T follicular helper cell (primary cell): ENCODE measurements at places on chromosomes 3 and 15.

GRCh38 chr3:2714834-2715233 is 395.3 kb downstream of the IL5RA start:
- DNase-seq, result no peak

DNA sequence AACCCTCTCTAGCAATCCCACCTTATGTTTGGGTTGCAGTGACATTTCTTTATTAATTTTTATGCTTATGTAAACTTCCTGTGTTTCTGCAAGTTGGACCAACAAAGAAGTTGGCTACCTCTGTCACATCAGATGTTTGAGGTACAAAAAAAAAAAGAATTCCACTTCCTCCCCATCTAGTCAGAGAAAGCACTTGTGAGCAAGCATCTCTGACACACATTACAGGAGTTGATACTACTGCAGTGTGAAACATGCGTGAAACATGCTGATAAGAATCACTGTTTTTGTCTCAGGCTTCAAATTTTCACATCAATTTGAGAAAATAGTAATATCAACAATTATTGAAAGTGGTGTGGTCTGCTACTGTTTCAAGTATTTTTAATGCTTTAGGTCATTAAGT is 1.3 kb downstream of the SCAANT1 start:
- no peak for DNase-seq

GRCh38 chr3:183484431-183485075 is 56.1 kb upstream of the MCF2L2 start:
- DNase-seq, result no peak

DNA sequence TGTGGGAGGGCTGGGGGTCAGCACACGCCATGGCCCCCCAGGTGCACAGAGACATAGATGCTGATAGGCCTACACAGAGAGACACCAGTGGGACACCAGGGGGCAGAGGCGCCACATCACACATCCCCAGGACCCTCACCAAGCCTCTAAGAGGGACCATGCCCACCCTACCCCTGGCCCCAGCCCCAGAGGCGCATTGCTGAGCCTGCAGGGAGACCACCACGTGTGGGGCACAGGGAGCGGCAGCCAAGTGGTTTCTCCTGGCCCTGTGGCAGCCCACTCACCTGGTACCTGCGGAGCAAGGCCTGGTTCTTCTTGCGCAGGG is 1.2 kb downstream of the CCDC9B start:
- no peak for DNase-seq

GRCh38 chr3:186515125-186515524 is 29.1 kb downstream of the CRYGS start:
- DNase-seq, result no peak

GRCh38 chr3:39186692-39187151 is 5.7 kb downstream of the XIRP1 start:
- DNase-seq, result no peak

- DNase-seq, result no peak
Observed at GRCh38 chr3:194570235-194570634, 63.0 kb downstream of the TMEM44 start.

DNA sequence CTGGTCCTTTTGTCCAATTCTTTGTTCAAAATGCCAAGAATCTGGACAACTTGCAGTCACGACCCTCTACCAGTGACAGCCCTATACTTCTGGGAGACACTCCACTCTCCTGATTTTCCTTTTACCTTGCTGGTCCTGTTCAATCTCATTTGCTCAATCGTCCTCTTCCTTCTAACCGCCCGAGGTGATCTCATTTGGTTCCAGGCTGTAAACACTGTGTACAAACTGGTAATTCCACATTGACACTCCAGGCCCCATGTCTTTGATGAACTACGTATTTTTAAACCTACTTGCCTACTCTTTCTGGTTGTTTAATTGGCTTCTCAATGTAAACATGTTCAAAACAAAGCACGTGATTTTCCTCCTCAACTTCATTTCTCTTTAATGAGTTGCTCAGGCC is 23.7 kb upstream of the C3orf49 start:
- DNase-seq, result no peak

DNA sequence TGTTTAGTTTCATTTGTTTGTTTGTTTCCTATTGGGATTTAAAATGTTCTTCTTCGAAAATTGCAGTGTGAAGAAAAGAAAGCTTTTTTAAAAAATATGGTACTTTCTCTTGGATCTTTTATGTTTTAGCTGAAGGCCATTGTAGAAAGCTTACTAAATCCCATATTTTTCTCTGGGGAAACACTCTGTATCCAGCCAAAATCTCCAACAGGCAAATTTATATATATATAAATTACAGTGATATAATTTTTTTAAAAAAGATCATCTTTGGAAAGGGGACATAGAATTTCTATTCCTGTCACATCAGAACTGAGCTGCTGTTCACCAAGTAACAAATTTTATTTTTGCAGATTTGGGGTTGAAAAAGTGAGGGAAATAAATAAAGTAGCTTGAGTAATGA is 19.6 kb upstream of the EPHA3 start:
- DNase-seq, result no peak

- DNase-seq, result no peak
Observed at GRCh38 chr3:29892976-29893554, 612.2 kb downstream of the RBMS3 start.

DNA sequence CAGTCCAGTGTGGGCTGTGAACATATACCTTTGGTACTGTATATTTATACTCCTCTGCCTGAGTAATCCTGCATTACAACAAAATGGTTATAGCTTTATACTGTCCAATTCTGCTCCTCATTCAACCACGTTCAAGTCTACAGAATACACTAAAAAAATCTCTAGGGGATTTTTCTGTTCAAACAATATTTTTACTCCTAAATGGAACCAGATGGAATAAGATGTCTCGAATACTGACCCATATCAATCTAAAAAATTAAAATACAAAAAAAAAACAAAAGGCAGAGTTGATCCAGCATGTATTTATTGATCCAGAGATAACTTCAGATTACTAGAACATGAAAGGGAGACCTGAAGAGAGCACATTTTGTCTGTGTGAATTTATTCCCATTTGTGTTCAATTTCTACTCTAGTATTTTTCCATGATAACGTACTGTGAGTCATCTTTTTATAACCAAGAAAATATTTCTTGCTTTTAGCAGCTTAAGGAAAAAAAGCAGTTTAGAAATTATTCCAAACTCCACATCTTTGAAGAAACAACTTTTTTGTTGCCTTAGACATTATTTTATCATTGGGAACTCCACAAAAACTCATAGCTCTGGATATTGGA is 910.7 kb downstream of the TBL1XR1 start:
- no peak for DNase-seq

DNA sequence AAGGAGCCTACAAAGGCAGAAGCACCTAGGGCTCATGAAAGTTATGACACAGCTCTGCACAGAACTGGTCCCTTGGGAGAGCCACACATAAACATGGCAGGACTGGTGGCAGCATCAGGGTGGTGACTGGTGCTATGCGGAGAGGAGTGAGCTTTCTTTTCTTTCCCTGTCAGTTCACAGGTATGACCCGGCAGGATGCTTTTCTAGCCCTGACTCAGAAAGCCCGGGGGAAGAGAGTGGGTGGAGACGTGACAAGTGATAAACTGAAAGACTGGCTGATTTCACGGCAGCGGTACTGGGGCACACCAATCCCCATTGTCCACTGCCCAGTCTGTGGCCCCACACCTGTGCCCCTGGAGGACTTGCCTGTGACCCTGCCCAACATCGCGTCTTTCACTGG is 103.0 kb downstream of the LARS2 start:
- no peak for DNase-seq
